ENCODE measurements at places on chromosomes 11 and 22.
A peak's percentile ranks its signal among the peaks of the same experiment; 100 is the strongest.

DNA sequence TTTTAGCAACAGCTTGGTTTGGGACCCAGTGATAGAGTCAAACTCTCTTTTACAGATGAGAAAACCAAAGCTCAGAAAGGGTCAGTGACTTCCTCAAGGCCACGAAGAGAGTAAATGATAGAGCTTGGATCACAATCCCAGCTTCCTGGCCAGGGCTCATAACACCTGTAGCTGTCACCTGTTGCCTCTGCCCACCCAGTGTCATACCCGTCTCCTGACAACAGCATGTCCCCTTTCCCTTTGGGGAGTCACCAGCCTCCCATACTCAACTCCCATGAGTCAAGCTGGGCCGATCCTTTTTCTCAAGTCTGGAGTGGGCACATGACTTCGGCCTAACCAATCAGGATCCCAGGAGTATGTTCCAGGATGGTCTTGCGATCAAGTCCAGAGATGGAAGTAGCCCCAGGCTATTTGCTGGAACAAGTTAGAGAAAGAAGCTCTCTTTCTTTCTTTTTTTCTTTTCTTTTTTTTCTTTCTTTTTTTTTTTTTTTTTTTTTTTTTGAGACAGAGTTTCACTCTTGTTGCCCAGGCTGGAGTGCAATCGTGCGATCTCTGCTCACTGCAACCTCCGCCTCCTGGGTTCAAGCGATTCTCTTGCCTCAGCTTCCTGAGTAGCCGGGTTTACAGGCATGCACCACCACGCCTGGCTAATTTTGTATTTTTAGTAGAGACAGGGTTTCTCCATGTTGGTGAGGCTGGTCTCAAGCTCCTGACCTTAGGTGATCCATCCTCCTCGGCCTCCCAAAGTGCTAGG is 27.8 kb upstream of the MYH9 start:
- DNase-seq: no peak

- DNase-seq: no peak
Measured at GRCh38 chr11:64643256-64643881, 52.3 kb downstream of the SLC22A12 start.

DNA sequence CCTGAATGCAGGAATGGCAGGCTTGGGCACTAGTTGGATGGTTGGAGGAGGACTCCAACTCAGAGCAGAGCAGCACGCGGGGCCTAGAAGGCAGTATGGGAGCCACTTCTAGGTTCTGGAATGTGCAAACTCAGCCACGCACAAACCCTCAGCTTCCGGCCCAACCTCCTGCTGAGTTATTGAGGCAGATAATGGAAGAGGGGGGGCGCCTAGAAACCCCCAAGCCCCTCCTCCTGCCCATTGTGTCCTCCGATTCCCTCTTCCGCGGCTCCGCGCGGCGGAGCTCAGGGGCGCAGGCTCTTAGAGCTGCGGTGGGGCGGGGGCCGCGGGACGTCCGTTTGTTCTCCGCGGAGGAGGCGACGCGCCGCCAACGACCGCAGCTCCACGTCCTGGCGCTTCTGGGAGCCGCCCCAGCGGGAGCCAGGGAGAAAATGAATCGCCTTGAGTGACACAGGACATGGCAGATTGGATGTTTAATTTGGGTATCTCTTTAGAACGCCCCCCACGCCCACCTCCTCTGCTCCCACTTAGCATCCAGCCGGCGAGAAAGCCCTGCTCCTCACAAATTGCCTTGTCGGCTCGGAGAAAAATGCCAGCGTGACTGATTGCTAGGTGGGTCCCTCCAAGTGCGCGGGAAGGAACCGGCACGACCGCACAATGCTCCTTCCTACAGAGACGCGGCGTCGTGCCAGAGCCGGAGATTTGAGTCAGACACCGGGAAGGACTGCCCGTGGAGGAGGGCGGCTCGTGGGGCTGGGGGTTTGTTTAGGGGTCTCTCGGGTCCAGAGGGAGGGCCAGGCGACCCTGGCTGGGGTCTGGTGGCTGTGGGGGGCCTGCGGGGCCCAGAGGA is 144.6 kb downstream of the NECTIN1 start:
- no peak for DNase-seq

DNA sequence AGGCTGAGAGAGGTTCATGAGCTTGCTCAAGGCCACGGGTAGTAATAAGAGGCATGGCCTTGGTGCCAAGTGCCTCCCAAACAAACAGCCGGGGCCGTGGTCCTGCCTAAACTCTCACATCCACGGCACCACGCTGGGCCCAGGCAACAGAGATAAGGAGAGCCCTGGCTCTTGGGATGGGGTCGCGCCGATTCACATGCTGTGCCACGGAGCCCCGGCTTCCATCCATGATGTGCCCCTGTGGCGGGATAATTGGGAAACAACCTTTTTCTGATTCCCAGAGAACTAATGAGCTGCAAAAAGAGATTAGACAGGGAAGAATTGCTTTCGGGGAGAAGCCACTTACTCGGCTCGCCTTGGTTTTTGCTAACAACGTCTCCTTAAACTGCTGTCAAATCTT is 22.0 kb downstream of the TP53AIP1 start:
- DNase-seq: no peak

DNA sequence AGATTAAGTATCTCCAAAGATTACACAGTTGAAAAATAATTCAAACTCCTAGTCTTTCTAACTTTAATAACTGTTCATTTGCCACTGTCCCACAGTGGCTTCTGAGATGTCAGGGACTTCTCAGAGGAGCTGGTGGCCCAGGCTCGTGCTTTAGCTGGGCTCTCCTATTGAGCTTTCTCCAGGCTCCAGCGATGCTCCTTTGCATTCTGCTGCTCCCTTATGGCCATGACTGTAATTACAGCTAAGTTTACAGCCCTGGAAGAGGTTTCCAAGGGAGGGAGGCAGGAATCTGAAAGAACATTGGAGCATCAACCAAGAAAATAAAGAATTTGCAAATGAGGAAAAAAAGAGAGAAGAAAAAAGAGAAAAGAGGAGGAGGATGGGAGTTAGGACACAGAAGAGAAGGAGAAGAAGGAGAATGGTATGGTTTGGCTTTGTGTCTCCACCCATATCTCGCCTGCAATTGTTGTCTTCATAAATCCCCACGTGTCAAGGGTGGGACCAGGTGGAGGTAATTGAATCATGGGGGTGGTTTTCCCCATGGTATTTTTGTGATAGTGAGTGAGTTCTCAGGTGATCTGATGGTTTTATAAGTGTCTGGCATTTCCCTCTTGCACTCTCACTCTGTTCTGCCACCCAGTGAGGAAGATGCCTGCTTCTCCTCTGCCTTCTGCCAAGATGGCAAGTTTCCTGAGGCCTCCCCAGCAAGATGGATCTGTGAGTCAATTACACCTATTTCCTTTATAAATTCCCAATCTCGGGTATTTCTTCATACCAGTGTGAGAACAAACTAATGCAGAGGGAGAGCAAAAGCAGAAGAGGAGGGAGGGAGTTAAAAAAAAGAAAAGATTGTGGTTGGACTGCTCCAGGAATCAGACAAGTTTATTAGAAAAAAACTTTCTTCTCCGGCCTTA is 857.0 kb downstream of the KCNA4 start:
- no peak for DNase-seq

GRCh38 chr11:111976767-111977145 is 39.6 kb downstream of the DIXDC1 start:
- no peak for DNase-seq

- no peak for DNase-seq
Measured at GRCh38 chr11:36098853-36099375, 155.1 kb downstream of the LDLRAD3 start.

DNA sequence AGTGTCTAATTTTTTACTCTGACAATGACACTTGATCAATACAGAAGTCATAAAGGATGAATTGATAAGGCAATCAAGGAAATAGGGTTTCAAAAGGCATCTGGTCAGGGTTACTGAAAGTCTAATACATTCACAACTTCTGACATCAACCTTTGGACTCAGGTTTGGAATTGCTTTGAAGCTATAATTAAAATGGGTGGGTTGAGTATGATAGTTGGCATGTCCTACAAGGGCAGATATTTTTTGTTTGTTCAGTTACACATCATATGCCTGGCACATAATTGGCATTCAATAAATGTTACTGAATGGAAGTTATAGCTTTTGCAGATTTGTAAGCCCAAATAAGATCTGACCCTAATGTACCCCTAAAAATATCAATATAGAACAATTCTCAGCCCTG is 7.3 kb upstream of the FUT4 start:
- DNase-seq: no peak

DNA sequence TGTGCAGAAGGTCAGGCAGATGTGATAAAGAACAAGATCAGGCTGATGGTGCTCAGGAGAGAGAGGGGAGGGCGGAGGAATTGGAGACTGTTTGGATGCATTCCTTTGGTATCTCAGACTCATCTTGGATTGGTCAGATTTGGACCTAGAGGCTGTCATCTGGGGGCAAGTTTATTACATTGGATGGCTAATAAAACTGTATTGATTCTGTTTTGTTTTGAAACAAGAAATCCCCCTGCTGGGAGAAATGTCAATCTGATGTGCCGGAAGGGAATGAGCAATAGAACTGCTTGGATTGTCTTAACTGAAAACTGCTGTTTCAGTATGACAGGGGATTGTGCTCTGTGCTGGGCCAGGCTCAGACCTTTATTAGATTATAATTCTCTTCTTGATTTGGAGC is 25.5 kb upstream of the CCDC90B start:
- DNase-seq: no peak

- DNase-seq: no peak
Measured at GRCh38 chr11:43145653-43146052, 166.1 kb upstream of the API5 start.

- no peak for DNase-seq
Measured at GRCh38 chr11:46668480-46669085, 31.8 kb downstream of the ARHGAP1 start.

DNA sequence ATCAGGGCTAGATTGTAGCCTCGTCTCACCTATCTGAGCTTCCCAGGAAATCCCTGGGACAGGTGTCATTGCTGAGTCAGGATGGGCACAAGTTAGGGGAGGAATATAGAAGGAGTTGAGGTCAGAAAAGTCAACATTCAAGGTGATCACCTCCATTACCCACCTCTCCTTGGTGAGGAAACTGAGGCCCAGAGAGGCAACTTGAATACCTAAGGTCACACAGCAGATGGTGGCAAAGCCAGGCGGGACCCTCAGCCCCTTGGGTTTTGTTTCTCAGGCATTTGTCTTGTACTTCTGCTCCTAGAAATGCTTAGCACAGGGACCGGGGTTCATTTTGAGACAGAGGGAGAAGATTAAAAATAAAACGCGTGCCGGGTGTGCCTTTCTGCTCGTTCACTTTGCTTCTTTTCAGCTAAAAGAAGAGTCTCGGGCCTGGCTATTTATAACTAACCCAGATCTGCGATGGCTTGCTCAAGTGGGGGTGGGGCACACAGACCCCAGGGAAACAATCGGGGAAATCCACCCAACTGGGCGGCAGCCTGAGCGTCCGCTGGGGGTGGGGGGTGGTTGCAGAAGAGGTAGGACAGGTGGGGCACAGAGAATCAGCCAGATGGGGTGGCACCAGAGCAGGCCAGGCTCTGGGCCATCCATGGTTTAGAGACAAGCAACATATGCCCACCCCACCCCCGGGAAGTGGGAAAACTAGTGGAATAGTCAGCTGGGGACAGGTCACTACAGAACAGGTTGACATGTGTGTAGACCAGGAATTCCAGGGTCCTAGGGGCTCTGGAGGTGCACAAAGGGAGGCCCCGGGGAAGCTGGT is 3.9 kb upstream of the GNAZ start:
- no peak for DNase-seq

- no peak for DNase-seq
Measured at GRCh38 chr11:127950162-127950561, 637.2 kb downstream of the ETS1 start.

GRCh38 chr11:33930317-33931021 is 38.6 kb upstream of the LMO2 start:
- DNase-seq: no peak

DNA sequence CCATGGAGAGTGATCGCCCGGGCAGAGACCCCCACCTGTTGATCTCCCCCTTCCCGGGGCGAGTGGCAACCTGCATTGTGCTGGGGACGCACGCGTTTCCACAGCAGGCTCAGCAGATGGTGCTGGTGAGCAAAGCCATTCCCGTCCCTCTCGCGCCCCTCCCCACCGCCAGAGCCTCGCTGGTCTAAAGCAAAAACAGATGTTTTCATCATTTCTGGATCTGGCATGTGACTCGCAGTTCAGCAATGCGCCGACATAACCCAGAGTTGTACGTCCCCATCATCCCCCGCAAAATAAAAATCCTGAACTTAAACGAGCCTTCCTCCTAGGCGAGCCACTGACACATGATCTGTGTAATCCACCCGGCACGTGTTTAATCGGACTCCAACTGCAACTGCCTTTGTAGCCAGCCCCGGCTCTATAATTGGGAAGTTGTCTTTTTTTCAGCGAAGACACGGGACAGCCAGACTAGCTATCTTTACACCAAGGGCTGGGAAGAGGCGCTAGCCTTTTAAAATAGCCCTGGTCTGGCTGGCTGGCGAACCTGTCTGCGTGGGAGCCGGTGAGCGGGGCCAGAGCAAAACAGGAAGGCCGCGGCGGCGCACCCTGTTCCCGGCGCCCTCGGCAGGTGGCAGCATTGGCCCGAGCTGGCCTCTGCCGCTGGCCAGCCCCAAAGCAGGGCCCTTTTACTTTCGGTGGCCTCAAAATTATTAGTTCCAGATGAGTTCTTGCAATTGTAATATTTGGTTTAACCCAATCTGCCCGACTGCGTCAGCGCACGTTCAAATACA is 203.0 kb upstream of the SORL1-AS1 start:
- peak; percentile 53 for DNase-seq

DNA sequence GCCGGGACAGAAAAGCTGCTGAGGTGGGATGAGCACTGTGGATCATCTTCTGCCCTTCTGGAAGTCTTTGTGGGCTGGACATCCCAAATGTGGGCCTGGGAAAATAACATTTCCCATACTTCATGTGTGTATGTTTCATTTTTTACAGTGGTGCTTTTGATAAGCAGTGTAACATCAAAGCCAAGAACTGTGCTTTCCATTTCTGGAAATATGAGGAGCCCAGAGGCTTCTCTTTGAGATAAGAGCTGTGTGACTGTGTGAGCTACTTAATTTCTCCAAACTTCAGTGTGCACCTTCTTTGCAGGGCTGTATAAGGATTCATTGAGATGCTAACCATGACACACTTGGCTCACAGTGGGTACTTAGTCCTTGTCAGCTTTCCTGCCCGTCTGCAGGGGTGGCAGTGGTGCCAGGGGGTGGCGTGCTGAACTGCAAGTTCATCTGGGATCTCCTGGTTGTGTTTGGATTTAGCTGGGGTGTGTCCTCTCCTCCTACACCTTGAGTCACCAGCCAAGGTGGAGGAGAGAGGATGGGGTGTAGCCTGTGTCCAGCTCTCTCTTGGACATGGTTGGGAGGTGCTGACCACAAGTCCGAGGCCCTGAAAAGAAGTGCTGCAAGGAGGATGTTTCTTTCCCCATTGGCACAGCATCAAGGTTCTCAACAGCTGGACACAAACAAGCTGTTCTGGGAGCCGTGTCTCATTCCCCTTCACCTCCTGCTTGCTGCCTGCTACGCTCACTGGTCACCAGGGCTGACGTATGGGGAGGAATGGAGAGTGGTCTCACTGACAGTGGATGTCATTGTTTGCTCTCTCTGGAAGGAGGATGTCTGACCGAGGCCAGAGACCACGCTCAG is 139.4 kb downstream of the TEAD1 start:
- DNase-seq: no peak

GRCh38 chr11:975827-976226 is 50.2 kb downstream of the AP2A2 start:
- DNase-seq: no peak

Measured in CD4-positive, alpha-beta T cell treated with Interleukin-2 at 100 ng/mL for 4 hours (primary cell).